ENCODE measurements at places on chromosomes 2 and 18.

- DNase-seq, result no peak
Measured at GRCh38 chr18:6376433-6377229, 38.1 kb downstream of the L3MBTL4 start.

DNA sequence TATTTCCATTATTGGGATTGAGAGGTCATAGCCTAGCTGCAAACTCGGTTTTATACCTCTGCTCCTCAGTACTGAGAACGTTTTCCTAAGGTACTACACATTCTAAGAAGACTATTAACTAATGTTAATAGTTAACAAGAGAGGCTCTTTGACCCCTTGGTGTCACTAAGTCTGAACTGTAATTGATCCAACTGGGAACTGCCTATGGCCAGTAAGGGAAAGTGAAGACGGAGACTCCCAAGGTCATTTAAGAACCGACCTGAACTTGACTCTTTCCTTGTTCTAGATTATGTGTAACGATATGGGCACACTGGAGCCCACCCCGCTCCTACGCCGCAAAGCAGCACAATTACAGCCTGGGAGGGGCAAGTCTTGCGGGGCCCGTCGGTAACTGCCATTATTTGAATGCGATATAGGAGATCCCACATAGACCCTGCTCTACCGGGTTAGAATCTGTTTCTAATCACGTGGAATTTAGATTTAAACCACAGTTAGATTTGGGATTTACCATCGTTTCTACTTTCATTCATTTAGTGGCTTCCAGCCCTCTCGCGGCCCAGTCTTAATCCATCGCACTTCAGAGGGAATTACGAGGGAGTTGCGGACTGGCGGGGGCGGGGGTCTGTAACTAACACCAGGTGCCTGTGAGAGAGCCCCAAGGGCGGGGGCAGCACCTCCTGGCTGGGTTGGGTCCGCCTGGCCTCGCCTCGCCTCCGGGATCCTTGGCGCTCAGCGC is 84.1 kb upstream of the EPB41L3 start:
- peak; percentile 1 for DNase-seq

GRCh38 chr18:34841891-34842290 is 131.8 kb downstream of the DTNA start:
- DNase-seq, result no peak

GRCh38 chr2:209911486-209911885 is 91.0 kb upstream of the RPE start:
- no peak for DNase-seq

Measured in activated CD8-positive, alpha-beta T cell treated with anti-CD3 and anti-CD28 coated beads for 36 hours (primary cell).